ENCODE measurements at places on chromosomes 5 and 9.

- DNase-seq: no peak
Measured at GRCh38 chr5:131114754-131115153, 50.3 kb downstream of the HINT1 start.

DNA sequence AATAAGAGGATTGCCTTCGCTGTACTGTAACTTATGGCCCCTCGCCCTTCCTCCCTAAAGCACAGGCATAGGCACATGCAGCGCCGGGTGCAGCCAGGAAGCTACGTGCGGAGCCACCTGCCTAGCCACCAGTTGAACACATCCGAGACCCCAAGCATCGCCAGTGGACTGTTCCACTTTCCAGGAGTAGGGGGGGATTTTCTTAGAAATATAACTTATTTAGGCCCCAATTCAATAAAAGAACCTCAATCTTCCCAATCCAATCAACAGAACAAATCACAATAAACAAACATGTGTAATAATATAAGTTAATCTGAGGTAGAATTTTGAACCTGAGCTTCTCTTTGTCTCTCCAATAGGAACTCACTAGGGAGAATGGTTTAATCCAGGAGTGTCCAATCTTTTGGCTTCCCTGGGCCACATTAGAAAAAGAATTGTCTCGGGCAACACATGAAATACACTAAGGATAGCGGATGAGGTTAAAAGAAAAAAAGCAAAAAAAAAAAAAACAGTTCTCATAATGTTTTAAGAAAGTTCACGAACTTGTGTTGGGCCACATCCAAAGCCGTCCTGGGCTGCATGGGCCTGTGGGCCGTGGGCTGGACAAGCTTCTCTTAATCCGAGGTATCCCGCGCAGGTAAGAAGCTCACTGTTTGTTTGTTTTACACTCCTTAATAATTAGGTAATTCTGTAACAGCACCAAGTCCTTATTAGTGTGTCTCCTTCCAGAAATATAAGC is 22.0 kb upstream of the NIPBL start:
- no peak for DNase-seq

DNA sequence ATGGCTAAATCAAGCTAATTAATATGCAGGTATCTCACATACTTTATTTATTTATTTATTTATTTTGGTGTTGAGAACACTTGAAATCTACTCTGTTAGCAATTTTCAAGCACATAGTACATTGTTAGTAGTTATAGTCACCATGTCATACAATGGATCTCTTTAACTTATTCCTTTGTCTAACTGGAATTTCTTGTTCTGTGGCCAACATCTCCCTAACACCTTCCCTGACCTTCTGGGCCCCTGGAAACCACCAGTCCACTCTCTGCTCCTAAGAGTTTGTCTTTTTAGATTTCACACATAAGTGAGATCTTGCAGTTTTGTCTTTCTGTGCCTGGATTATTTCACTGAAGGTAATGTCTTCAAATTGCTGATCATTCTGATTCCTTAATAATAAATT is 229.1 kb downstream of the SEMA5A start:
- DNase-seq: no peak

- DNase-seq: peak; percentile 96
Measured at GRCh38 chr5:14105718-14106410, 37.3 kb upstream of the TRIO start.

DNA sequence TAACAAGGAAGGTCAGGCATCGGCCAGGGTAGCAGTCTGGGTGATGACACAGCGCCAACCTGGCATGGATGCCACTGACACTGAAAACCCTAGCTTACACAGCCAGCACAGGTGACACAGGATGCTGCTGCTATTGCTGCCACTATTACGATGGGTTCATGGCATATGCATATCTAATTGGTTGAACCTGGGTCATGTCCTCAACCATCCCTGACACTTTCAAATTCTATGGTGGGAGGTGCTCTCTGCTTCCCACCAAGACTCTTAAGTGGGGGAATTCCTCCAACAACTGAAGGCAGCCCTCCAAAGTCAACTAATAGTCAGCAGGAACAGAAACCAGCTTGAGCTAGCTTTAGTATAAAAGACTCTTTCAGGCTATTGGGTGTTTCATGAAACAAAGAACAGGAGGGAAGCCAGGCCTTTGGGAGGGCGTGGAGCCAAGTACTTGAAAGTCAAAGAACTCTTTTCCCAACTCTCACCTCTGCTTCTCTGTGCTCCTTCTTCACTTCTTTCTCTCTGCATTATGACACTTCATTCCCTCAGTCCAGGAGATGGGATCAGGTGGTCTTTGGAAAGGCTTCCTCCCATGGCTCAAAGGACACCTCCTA is 21.3 kb downstream of the PTTG1 start:
- no peak for DNase-seq

DNA sequence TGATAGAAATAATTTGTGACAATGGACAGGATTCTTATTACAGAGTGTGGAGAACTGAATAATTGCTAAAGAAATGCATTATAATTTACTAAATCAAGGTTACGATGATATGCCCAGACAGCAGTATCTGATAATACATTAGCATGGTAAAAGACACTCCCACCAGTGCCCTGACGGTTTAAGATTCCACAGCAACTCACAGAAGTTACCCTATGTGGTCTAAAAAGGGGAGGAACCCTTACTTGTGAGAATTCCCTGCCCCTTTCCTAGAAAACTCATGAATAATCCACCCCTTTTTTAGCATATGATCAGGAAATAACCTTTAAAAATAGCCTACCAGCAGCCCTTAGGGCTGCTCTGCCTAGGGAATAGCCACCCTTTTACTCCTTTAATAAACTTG is 244.7 kb upstream of the SLC24A2 start:
- no peak for DNase-seq

- no peak for DNase-seq
Measured at GRCh38 chr5:119512277-119512676, 60.0 kb downstream of the HSD17B4 start.

DNA sequence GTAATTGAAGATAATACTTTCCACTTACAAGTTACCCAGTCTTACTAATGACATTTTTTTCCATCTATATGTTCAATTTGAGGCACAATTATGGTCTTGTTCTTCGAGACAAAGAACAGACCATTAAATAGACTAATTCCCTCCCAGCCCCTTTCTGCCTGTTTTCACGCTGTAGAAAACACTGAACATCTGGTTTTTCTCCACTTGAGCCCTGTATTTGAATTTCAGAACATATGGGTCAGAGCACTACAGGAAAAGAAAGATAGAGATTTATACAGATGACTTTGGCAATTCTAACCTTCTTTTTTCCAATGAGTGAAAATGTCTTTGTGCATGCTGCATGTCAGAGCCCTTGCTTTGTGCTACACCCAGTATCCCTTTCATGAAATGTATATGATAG is 506.9 kb downstream of the LRRC70 start:
- no peak for DNase-seq
